ENCODE measurements at places on chromosomes 12 and 14. TPM values are rescaled to one million over a fixed set of nuclear protein-coding genes. Genes with fewer than 3 reads are reported as not detected.

Gene CMTM5
- 6.5 TPM for total RNA-seq

GRCh38 chr12:68831751-68832503 is 23.9 kb downstream of the MDM2 start:
- H3K36me3 ChIP-seq, result no peaks in the 10 kb centered on the region
- H3K27ac ChIP-seq, result no peak overlapping the region
- H3K4me3 ChIP-seq, result no peak overlapping the region
- H3K27me3 ChIP-seq, result no peaks in the 10 kb centered on the region

- H3K27me3 ChIP-seq, result no peaks in the 10 kb centered on the region
- H3K36me3 ChIP-seq, result no peaks in the 10 kb centered on the region
Observed at GRCh38 chr14:89000007-89000942, 175.8 kb downstream of the TTC8 start.

DNA sequence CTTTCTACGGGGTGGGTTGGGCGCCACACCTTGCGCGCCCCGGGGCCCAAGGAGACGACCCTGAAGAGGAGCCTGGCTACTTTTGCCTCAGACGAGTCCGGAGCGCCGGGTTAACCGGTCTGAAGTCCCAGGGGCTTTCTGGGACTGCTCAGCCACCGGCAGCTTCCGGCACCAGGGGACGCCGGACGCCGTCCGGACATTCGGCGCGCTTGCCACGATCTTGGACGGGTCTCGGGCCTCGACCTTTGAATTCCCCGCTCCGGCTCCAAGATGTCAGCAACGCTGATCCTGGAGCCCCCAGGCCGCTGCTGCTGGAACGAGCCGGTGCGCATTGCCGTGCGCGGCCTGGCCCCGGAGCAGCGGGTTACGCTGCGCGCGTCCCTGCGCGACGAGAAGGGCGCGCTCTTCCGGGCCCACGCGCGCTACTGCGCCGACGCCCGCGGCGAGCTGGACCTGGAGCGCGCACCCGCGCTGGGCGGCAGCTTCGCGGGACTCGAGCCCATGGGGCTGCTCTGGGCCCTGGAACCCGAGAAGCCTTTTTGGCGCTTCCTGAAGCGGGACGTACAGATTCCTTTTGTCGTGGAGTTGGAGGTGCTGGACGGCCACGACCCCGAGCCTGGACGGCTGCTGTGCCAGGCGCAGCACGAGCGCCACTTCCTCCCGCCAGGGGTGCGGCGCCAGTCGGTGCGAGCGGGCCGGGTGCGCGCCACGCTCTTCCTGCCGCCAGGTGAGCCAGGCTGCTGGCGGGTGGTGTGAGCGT is at the start of gene ACOT4:
TSS of gene ACOT4 (plus strand) at position 184 of the 760 bp plus-strand sequence. CDS start at position 271, 87 bp downstream.
- no peak for DNase-seq
- no peaks in the 10 kb centered on the region for H3K36me3 ChIP-seq
- H3K4me1 ChIP-seq, result no peaks in the 10 kb centered on the region
- H3K27ac ChIP-seq, result no peak within 1 kb of the TSS
- no peaks in the 10 kb centered on the region for H3K27me3 ChIP-seq

Gene TC2N
- total RNA-seq, result 79.1 TPM

Gene NAB2
- 9.1 TPM for total RNA-seq

Gene CIT
- 28.1 TPM for total RNA-seq

Data from uterus (tissue), 4 donors.